H9 (cell line): ENCODE measurements at places on chromosomes 5 and 9.

DNA sequence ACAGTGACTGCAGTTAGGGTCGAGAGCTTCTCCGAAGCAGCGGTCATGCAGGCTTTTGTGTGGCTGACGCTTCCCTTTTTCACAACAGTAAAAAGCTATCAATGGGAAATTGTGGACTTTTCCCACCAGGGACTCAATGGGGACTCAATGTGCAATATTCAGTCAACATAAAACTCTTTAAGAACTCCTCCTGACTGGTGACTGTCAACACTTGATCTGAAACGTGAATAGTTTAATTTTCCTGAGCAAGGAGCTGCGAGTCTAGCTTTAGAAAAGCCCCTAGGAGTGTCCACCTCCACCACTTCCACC is 28.7 kb downstream of the EXOC3 start:
- no peak overlapping the region for H3K27ac ChIP-seq
- no peaks in the 10 kb centered on the region for H3K36me3 ChIP-seq
- DNase-seq = no peak
- no peaks in the 10 kb centered on the region for H3K4me1 ChIP-seq
- H3K4me3 ChIP-seq = peak overlapping the region; percentile 75
- H3K27me3 ChIP-seq = peaks cover 25% of the 10 kb centered on the region; the same call in 1 of the 2 replicates

GRCh38 chr5:6535594-6535993 is 86.9 kb downstream of the UBE2QL1 start:
- H3K4me3 ChIP-seq = no peak overlapping the region
- no peak for DNase-seq
- H3K36me3 ChIP-seq = no peaks in the 10 kb centered on the region
- no peaks in the 10 kb centered on the region for H3K27me3 ChIP-seq

DNA sequence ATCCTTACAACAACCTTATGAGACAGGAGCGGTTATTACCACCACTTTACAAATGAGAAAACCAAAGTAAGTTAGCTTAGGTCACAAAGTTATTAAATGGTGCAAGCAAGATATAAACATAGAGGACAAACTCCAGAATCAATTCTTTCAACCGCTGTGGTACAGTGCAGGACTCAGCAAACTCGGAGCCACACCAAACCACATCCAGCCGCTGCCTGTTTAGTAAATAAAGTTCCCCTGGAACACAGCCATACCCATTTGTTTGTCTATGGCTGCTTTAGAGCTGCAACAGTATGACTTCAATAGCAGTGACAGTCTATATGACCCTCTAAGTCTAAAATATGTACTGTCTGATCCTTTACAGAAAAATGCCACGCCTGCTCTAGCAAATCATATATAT is 1567.2 kb upstream of the WWC1 start:
- H3K4me1 ChIP-seq = no peaks in the 10 kb centered on the region; the same call in 1 of the 2 replicates
- no peaks in the 10 kb centered on the region for H3K36me3 ChIP-seq
- H3K4me3 ChIP-seq = no peak overlapping the region
- H3K27me3 ChIP-seq = no peaks in the 10 kb centered on the region

GRCh38 chr5:179378116-179378440 is 32.8 kb upstream of the ADAMTS2 start:
- no peaks in the 10 kb centered on the region for H3K27me3 ChIP-seq
- H3K4me1 ChIP-seq = no peaks in the 10 kb centered on the region
- H3K36me3 ChIP-seq = peaks cover 5% of the 10 kb centered on the region
- no peak overlapping the region for H3K27ac ChIP-seq
- peak; percentile 12 for DNase-seq

DNA sequence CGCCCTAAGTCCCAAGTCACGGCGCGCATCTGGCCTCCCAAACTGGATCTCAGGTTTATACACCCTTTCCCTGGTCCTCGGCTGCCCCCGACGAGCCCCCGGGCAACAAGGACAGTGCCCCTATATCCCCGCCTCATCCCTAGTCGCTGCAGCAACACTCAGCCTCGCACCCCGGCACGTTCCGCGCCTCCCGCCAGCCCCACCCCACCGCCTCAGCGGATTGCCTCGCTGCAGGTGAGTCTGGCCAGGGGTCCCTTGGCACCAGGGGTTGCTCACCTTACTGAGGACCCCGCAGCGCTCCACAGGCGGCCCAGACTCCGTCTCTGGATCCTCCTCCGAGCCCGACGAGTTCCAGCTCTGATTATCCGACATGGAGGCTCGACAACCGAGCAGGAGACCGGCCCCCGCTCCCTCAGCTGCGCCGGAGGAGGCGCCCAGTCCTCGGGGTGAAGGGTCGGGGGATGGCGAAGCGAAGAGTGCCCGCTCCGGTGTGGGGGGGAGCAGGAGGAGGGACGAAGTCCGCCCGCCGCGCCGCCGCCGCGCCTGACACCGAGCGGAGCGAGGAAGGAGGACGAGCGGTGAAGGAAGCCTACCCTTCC is 494 bp downstream of the CERT1 start:
- peak; percentile 43 for DNase-seq
- H3K27me3 ChIP-seq = no peaks in the 10 kb centered on the region
- H3K36me3 ChIP-seq = peaks cover 2% of the 10 kb centered on the region
- no peak overlapping the region for H3K27ac ChIP-seq
- H3K4me3 ChIP-seq = peak overlapping the region; percentile 99
- no peaks in the 10 kb centered on the region for H3K4me1 ChIP-seq

DNA sequence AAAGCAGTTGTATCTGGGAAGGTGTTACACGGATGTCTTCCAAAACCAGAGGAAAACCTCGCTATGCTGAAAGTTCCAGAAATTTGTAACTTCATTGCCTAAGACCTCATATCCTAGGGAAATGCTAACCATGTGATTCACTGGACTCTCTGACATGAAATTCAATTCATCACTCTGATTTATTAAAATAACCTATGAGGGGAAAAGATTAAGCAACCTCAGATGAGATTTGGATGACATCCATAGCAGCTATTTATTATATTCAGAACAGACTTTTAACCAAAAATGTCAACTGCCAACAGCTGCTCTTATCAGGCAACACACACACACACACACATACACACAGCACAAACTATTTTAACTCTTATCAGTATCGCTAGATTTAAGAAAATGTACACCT is 1006.4 kb upstream of the CTNND2 start:
- DNase-seq = no peak
- H3K4me3 ChIP-seq = no peak overlapping the region
- H3K27me3 ChIP-seq = no peaks in the 10 kb centered on the region
- H3K4me1 ChIP-seq = no peaks in the 10 kb centered on the region
- no peak overlapping the region for H3K27ac ChIP-seq
- H3K36me3 ChIP-seq = no peaks in the 10 kb centered on the region

GRCh38 chr9:82052081-82052480 is 63.5 kb downstream of the SPATA31D1 start:
- no peaks in the 10 kb centered on the region for H3K27me3 ChIP-seq
- no peak overlapping the region for H3K27ac ChIP-seq
- no peak for DNase-seq

DNA sequence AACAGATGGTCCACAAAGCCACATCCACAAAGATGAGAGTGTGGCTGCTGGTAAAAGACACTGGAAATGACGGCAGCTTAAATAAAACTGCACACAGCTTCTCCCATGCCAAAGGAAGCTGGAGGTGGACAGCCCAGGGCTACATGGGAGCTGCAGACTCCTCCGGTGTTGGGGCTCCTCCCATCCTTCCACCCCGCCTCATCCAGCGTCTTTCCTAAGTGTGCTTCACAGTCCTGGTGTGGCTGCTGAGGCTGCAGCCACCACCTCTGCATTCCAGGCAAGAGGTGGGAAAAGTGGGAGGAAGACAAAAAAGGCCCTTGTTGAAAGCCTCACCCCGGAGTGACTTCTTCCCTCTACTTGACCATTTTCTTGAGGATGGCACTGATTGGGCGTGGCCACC is 37.0 kb upstream of the IRX4 start:
- H3K36me3 ChIP-seq = no peaks in the 10 kb centered on the region
- no peaks in the 10 kb centered on the region for H3K27me3 ChIP-seq
- no peak overlapping the region for H3K27ac ChIP-seq
